ENCODE measurements at places on chromosomes 5 and 9.

DNA sequence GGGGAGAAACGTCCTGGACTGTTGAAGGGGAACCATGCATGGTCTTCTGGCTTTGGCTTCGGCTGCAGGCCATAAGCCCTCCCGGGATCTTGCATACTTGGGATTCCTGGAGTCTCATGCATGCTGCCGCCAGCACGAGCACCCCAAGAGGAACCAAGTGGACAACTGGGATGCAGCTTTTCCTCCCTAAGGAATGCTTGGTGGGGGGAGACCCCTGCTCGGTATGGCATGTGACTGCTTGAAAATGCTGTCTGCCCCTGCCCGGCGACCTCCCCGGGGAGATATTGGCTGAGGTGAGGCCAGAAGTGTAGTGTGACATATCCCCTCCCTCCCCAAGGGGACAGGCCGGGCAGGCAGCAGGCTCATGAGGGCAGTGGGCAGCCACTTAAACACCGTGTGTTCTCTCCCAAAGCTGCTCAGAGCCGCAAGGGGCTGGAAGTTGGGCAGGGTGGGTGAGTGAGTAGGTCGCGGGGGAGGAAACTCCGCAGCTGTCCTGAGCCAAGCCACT, 15.7 kb downstream of the TMEM171 start:
- DNase-seq, result no peak

- no peak for DNase-seq
Observed at GRCh38 chr5:107296572-107296971, 374.2 kb downstream of the EFNA5 start.

- no peak for DNase-seq
Observed at GRCh38 chr9:119588874-119589744, 219.9 kb upstream of the BRINP1 start.

DNA sequence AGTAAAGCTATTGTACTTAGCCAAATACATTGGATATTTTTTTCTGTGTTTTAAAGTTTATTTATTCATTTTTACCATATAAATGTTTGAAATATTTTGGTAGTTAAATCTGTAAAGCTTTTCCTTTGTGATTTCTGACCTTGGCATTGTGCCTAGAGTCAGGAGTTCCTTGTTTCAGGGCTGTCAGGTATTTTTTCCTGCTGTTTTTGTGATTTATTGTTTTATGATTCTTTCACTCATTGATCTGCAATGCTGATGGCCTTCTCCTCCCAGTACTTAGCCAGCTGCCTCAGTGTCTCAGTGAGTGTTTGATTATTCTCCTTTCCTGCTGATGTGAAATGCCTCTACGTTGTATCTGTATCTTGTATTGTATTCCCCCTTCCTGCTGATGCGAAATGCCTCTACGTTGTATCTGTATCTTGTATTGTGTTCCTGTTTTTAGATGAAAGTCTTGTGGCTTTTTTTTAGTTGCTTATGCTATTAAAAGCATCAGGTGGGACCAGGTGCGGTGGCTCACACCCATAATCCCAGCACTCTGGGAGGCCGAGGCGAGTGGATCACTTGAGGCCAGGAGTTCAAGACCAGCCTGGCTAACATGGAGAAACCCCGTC, 61.0 kb downstream of the EHMT1 start:
- no peak for DNase-seq

GRCh38 chr9:2630158-2630557, 8.6 kb downstream of the VLDLR start:
- DNase-seq, result no peak

Measured in stimulated activated CD4-positive, alpha-beta T cell treated with anti-CD3 and anti-CD28 coated beads, Interleukin-12 subunit alpha, Interleukin-12 subunit beta, amount 100 ng/mL, for 4 hours (primary cell).